NCI-H460 (cell line): ENCODE measurements at places on chromosomes 6 and 20. TPM values are rescaled to one million over a fixed set of nuclear protein-coding genes. Genes with fewer than 3 reads are reported as not detected.
A peak's percentile ranks its signal among the peaks of the same experiment; 100 is the strongest.

GRCh38 chr6:186340-186965, 105.8 kb upstream of the DUSP22 start:
- no peak for DNase-seq

DNA sequence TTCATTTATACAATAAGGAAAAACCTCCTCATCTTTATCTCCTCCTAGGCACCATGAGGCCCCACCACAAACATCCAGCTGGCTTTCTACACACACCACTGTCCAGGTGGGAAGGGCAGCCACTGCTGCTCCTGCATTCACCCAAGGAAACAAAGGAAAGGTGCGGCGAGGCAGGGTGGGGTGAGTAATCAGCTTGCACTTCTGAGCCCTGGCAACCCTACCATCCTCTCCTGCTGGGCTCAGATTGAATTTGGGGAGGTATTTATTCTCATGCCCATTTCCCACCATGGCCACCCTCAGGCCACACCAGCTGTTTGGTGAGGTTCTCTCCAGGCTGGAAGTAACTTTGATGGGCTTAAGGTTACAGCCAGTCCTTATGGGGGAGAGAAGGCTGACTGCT, 31.2 kb upstream of the SPDEF start:
- DNase-seq = no peak

- no peak for DNase-seq
Observed at GRCh38 chr6:104799134-104799657, 60.5 kb downstream of the HACE1 start.

- no peak for DNase-seq
Observed at GRCh38 chr20:36812594-36813463, 39.3 kb upstream of the DSN1 start.

DNA sequence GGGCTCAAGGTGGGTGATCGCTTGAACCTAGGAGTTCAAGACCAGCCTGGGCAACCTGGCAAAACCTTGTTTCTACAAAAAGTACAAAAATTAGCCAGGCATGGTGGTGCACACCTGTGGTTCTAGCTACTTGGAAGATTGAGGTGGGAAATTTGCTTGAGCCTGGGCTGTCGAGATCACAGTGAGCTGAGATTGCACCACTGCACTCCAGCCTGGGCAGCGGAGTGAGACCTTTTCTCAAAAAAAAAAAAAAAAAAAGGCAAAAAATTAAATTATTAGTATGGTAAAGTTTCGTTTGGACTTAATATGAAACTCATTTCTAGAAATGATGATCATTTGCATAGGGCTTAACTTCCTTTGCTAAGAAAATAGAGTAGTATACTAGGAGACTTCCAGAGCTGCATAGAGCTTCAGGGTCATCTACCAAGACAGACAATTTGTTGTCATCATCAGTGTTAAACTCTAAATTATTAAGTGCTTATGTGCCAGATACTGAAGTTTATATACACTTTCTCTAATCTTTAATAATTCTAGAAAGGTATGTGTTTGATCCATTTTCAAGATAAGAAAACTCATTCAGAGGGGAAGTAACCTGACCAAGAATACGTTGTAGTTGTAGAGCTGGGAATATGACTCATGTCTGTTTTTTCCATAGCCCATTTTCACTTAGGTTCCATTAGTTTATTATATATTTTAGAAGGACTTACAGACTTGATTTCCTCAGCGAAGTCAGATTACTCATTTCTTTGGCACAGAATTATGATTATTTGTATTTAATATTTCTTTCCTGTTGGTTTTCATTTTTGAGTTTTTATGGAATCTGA, 84.5 kb downstream of the SLC16A10 start:
- no peak for DNase-seq

DNA sequence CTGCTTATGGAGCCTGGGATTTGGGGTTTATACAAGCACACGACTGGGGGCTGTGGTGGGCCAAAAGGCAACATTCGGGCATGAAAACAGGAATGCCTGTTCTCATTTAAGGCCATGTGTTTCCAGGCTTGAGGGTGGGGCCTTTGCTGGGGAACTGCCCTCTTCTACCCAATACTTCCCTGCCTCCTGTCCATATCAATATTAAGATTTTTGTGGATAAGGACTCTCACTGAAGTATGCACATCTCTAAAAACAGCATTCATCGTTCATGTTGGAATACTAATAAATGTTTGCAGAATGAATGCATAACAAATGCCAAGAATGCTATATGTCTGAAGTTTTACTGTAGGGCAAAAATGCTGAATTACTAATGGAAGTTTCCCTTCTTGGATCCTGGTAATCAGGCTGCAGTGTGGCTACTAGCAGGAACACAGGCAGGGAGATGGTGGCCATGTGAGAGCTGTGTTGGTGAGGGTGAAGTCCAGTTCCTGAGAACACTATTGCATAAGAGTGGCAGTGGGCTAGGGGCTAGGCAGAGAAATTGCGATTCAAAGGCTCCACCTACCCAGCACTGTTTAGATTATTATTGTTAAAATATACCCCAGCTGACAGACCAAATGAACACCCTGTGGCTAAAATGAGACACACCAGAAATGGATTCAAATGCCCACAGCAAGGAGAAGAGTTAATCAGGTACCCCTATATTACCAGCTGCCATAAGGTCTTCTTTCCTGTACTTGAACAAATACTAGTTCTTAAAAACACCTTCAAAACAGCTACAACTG, 644.3 kb downstream of the EPM2A start:
- no peak for DNase-seq

- peak; percentile 40 for DNase-seq
Observed at GRCh38 chr6:34196116-34196832, 40.4 kb upstream of the HMGA1 start.

GRCh38 chr6:33952016-33952415, 148.2 kb upstream of the MLN start:
- no peak for DNase-seq

Gene B3GALT4
- total RNA-seq = 0.69 and 1.8 TPM in 2 replicates
